ENCODE measurements at places on chromosomes 5 and 9.
A peak's percentile ranks its signal among the peaks of the same experiment; 100 is the strongest.

DNA sequence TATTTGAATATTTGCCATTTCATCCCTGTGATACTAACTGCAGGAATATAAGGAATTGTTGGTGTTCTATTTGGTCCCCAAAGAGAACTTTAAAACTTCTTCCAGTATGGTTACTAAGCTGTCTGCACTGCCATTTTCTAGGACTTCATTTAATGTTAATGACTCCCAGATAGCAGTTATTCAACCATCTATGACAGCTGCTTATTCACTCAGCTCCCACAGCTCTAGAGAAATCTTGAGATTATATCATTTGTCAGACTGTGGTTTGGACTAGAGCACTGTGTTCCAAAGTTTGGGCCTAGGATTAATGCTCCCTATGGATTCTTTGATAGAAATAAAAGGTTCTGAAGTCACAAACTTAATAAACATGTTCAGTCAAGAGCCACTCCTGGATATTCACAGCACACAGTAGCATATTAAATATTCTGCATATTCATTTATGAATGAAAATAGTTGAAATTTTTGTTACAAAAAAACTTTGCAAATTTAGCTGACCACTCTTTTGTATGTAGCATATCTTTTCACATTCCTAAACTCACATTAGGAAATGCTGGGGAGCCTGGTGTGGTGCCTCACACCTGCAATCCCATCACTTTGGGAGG, 173.7 kb downstream of the NFIB start:
- DNase-seq = no peak

DNA sequence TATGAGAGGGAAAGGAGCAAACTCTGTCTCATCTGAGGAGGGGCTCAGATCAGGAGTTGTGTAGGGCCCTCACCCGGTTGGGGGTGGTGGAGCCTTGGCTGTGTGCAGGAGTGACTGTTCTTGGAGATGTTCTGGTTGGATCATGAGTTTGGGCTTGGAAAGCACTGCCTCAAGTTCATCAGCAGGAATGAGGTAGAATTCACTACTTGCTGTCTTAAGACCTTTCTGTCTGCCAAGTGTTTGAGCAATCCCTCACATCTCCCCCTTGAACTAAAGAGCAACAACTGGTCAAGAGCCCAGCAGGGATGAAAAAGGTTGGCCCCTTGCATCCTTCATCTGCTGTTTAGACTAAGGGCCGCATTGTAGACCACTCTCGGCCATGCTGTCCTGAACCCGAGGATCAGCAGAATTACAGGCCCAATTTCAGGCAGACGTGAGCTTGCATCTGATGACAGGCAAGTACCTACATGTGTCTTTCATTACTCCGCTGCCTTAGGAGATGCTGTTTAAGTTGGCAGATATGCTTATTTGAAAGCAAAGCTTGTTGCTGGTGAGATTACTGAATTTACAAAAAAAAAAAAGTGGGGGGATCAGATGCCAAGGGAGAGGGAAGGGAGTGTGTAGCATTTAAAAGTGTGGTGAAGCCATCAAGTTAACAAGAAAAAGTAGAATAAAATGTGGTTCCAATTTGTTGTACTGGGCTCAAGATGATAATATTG, 36.4 kb downstream of the PIK3R1 start:
- no peak for DNase-seq

DNA sequence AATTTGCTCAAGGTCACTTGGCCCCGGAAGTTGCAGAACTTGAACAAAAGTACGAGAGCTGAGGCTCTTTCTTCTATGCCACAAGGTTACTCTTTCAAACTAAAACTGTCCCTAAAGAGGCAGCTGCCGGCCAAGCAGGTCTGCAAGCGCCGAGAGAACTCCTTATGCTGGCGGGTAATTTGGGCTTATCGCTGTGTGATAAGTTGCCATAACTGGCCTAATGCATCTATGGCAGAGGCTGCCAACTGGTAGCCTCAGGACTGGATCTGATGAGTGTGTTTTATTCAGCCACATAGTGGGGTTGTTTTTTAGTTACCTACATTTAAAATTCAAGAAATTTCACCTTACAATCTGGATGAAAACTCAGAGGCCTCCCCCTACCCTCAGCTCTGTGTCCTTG, 68.1 kb upstream of the SPOCK1 start:
- DNase-seq = no peak

DNA sequence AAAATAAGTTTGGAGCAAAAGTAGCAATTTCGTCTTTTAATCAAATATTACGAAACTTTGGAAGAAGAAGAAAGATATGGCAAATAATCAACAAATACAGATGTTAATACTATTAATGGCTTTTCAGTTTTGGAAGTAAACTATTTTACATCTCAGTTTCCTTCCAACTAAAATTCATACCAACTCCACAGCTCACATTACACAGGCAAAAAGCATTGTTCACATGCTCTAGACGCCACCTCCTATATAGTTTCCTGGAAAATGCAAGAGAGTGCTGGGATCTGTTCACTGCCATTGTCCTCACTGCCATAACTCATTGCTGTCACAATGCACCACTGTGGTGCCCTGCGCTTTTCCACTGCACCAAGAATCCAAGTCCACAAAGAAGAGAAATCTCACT, 149.0 kb upstream of the FTMT start:
- peak; percentile 13 for DNase-seq

GRCh38 chr9:131530546-131530919, 530 bp downstream of the UCK1 start:
- DNase-seq = peak; percentile 68
